ENCODE measurements at places on chromosomes 6 and 20.

GRCh38 chr6:52416629-52417151, 3.5 kb upstream of the EFHC1 start:
- no peak for DNase-seq

- DNase-seq, result no peak
Measured at GRCh38 chr6:111011360-111012142, 29.7 kb downstream of the RPF2 start.

DNA sequence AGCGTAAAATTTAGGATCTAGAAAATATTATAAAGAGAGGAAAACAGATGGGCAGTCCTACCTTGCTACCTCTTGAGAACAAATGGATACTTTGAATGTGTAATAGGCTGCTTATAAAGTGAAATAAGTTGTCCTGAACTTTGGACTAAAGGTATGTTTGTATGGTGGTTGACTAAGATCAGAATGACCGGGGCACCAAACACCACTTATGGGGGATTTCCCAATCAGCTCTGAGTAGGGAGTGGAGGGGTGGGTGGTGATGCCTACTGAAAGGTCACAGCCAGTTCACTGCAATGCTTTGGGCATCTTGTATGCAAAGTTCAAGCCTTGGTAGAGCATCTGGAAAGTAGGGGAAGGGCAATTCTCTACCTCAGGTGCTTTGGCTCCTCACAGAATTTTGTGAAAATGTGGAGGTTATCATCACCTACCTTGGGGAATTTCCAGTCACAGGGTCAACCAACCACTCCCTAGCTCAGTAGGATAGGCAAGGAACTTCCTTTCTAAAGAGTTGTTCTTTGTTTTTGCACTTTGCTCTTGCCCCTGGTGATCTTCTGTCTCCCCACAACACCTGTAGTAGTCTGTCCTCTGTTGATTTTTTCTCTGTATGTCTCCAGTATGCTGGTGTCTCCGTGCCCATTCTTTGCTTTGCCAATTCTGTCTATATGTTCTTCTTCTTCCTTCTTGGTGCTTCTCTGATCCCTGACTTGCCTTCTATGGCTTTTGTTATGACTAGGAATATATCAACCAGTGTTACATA, at the start of gene TRIM31:
Gene TRIM31 (minus strand): TSS at position 88 of the 757 bp plus-strand sequence. CDS start 285 bp downstream, outside the sequence.
- no peak for DNase-seq

DNA sequence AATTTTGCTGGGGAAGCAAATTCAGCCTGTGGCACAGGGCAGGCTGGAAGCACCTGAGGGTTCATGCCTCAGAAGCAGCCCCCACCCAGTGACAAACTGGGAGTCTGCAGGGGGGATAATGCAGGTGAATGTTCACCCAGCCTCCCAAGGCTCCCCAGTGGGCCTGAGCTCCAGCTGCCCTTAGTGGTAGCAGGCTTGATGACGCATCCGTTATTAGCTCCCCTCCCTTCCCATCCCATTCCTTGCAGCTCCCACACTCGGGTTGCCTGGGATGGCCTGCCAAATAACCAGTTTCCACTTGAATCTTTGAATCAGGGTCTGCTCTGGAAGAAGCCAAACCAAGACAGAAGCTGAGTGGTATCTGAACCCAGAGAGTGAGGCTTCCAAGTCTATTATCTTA, 15.8 kb downstream of the KCNK15 start:
- no peak for DNase-seq

DNA sequence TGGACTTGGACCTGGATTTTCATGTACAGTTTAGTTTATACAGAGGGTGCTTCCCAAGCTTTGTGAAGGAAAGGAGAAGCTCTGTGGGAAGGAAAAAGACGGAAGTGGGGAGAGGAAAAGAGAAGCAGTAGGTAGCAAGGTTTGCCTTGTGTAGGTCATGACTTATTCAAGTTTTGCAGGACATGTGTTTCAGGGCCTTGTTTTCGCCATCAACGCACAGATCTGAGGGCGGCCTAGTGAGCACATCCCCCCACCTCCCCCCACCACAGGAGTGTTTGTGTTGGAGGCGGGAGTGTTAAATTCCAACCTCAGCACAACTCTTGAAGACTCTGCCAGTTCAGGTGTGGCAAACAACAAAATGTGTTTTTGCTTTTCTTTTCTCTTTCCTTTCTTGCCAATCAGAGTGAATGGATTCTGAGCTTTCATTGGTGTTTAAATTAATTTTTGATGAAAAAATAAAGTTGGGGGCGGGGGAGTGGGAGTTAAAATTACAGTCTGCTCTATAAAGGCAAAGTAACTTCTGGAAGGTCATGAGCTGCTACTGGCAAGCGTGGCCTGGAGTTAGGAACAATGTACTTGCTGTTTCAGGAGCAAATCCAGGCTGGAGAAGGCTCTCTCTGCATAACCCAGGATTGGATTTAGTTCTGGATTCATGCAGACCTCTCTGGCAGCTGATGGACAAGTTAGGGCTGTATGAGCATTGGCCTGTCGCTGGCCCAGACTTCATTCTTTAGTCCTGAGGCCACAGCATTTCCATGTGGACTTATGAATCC, 338.5 kb downstream of the CD83 start:
- no peak for DNase-seq

- no peak for DNase-seq
Measured at GRCh38 chr6:117423754-117424153, 2.0 kb downstream of the ROS1 start.

DNA sequence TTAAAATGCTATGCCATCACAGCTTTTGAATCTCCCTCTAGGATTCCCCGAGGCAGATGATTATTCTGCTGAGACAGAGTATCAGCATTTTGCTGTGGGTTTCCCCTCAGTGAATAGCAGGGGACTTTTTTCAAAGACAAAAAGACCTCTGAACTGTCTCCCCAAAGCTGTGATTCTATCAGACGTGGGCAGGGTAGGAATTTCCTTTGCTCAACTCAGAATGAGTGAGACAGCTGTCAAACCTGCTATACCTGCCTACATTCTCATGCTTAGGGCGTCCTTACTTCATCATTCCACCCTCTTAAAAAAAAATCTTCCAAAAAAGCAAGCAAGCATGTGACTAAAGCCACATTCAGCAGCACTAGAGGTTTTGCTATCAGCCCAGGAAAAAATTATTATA, 147.6 kb upstream of the FAM83B start:
- DNase-seq, result no peak

DNA sequence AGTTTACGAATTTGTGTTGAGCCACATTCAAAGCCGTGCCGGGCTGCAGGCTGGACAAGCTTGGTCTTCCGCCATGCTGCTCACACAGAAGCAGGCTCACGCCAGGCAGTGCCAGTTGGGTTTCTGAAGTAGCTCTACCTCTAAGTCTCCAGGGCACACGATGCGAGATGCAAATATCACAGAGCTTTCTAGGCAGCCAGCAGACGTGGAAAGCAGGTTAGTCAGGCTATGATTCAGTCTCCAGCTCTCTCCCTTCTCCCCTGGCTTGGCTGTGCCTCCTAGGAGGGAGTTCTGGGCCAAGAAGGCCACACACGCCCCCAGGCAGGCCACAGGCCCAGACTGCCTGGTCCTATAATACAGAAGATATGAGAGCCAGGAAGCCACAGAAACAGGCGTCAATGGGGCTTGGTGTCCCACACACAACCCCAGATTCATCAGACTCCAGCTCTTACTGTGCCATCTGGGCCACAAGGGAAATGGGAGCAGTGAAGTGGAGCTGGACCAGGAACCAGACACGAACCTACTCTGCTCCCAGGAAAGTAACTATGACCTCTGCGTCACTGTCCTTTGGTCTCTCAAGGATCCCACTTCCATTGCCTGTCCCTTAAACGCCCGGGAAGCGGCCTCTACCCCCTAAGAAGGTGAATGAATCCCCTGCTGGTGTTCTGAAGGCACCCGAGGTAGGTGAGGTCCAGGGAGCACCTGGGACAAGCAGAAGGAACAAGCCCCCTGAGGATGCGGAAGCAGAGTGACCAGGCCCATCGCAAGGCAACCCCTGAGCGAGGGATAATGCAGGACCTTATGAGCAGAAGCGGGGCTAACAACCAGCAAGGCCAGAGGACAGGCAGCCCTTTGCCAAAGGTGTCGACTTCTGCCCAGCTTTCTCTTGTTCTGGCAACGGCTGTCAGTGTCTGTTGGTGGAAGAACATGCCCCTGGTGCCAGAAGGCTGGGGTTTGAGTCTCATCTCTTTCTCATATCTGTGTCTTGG, 61.2 kb downstream of the GFOD1 start:
- no peak for DNase-seq

- DNase-seq, result no peak
Measured at GRCh38 chr6:169415179-169415578, 161.5 kb upstream of the THBS2 start.

- no peak for DNase-seq
Measured at GRCh38 chr20:10125757-10126156, 91.0 kb downstream of the ANKEF1 start.

- DNase-seq, result no peak
Measured at GRCh38 chr20:24289737-24290481, 179.5 kb upstream of the SYNDIG1 start.

- no peak for DNase-seq
Measured at GRCh38 chr6:67768972-67769371, 866.1 kb upstream of the ADGRB3 start.

- DNase-seq, result no peak
Measured at GRCh38 chr6:157981395-157982101, at the start of gene SYNJ2. Gene SYNJ2 (plus strand): TSS chr6:157981863. CDS start chr6:157981962, 99 bp downstream.

GRCh38 chr6:137237413-137238170, 18.4 kb upstream of the IFNGR1 start:
- DNase-seq, result no peak

DNA sequence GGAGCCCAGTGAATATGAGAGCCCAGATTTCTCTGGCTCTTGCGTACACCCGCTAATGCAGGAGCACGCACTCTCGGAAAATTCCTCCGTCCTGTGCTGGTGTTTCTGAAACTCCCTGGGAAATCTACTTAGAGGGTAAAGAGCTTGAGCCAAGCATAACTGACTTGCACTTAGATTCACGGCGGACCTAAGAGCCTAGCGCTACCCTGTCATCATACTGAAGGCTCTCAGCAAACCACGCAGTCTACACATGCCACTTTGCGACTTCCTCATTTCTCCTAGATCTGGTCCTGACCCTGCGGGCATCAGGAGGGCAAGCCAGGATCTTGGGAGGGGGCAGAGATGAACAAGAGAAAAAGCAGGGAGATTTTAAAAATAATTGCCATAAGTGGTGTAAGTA, 324.7 kb downstream of the CD83 start:
- no peak for DNase-seq

DNA sequence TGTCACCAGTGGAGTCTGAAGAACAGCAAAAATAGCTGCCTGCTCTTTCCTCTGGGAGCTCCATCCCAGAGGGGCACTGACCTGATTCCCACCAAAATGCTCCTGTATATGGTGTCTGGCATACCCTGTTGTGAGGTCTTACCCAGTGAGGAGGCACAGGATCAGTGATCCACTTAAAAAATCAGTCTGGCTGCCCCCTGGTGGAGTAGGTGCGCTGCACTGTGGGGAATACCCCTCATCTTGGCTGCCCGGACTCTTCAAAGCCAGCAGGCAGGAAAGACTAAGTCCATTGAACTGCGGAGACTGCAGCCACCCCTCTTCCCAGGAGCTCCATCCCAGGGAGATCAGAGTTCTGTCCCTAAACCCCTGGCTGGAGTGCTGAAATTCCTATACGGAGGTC, 230.9 kb upstream of the HTR1E start:
- DNase-seq, result no peak

- no peak for DNase-seq
Measured at GRCh38 chr6:159108426-159108985, 60.7 kb upstream of the FNDC1 start.

GRCh38 chr6:147787417-147787816, 278.9 kb downstream of the SAMD5 start:
- DNase-seq, result no peak

DNA sequence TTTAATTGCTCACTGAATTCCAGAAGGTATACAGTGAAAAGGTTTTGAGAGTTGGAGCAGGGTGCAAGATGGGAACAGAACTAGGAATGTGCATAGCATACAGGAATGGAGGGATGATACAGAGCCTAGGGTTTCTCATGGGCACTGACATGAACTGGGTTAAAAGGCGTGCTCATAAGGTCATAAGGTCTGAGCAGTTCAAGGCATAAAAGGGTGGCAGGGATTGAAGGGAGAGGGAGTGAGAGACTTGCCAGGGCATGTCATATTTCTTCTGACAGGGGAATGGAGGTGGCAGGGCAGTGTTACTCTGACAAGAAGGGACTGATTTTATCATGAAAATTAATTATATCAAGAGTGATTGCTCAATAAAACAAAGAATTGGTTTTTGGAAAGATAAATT, 4.7 kb downstream of the MLIP start:
- no peak for DNase-seq

- DNase-seq, result no peak
Measured at GRCh38 chr6:148064406-148065134, 278.1 kb upstream of the SASH1 start.

DNA sequence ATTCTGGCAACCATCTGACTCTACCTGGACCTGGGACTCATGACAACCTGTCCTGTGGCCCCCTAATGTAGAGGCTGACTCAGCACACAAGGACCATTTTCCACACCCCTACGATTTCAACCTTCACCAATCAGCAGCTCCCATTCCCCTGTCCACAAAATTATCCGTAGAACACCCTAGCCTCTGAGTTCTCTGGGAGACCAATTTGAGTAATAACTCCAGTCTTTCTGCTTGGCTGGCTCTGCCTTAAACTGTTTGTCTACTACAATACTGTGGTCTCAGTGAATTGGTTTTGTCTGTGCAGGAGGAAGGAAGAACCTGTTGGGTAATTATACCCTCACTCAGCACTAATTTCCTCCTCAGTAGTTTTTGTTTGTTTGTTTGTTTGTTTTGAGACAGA, 99.3 kb upstream of the MRPS10 start:
- no peak for DNase-seq

- no peak for DNase-seq
Measured at GRCh38 chr6:144372611-144373594, 87.8 kb downstream of the UTRN start.
